ENCODE measurements at places on chromosomes 6 and 20. TPM values are rescaled to one million over a fixed set of nuclear protein-coding genes. Genes with fewer than 3 reads are reported as not detected.

Gene FBXO30
- 15.9 TPM for total RNA-seq

Gene COQ3
- total RNA-seq = 8.9 TPM

Gene EPB41L1
- 13.5 TPM for total RNA-seq

Gene EYS
- 0.09 TPM for total RNA-seq

Gene MYLIP
- total RNA-seq = 12.2 TPM

Gene DUSP22
- 17.0 TPM for total RNA-seq

Gene SYS1
- 29.4 TPM for total RNA-seq

Gene NKAPL
- total RNA-seq = 1.9 TPM

Gene SLC22A16
- total RNA-seq = not detected

Gene NUDT3
- 24.4 TPM for total RNA-seq

Gene LPA
- total RNA-seq = not detected

Gene SLC22A23
- total RNA-seq = 7.8 TPM

Gene C6orf47
- total RNA-seq = 26.3 TPM

Gene SPATS1
- total RNA-seq = not detected

Gene RSPH4A
- 0.82 TPM for total RNA-seq

Gene IRF4
- total RNA-seq = not detected

Gene NKX2-4
- not detected for total RNA-seq

Gene CGA
- not detected for total RNA-seq

Gene SLC2A4RG
- total RNA-seq = 31.9 TPM

Gene RSPH3
- 6.4 TPM for total RNA-seq

Gene DDO
- 2.3 TPM for total RNA-seq

Gene PRSS16
- not detected for total RNA-seq

Gene TPD52L1
- 21.7 TPM for total RNA-seq

Gene RIPOR2
- total RNA-seq = 1.4 TPM

Gene DEFB118
- not detected for total RNA-seq

Gene NAPB
- 13.6 TPM for total RNA-seq

Gene ECT2L
- total RNA-seq = under 0.01 TPM

Gene HLA-DOB
- not detected for total RNA-seq

Gene DDX43
- total RNA-seq = 0.99 TPM

Gene CRYBG1
- total RNA-seq = 19.3 TPM

Gene LAMP5
- 0.18 TPM for total RNA-seq

Gene ESR1
- total RNA-seq = 2.7 TPM

Measured in fibroblast of the aortic adventitia (primary cell).